GM12865 (cell line): ENCODE measurements at places on chromosomes 7 and 10.

- DNase-seq = no peak
Observed at GRCh38 chr7:47830015-47830414, 118.3 kb downstream of the PKD1L1 start.

- no peak for DNase-seq
Observed at GRCh38 chr7:70113536-70113935, 515.3 kb downstream of the AUTS2 start.

GRCh38 chr10:52644373-52645186 lies 128.0 kb downstream of the MBL2 start:
- peak; percentile 41 for DNase-seq

- DNase-seq = no peak
Observed at GRCh38 chr7:74474271-74474865, 20.7 kb downstream of the GTF2IRD1 start.

- DNase-seq = peak; percentile 27
Observed at GRCh38 chr10:89074120-89074519, 83.5 kb downstream of the FAS start.
